Stimulated activated CD4-positive, alpha-beta T cell treated with anti-CD3 and anti-CD28 coated beads, Interleukin-12 subunit alpha, Interleukin-12 subunit beta, amount 100 ng/mL, for 48 hours (primary cell): ENCODE measurements at places on chromosomes 3 and 15.

- DNase-seq = no peak
These were observed 4.0 kb downstream of the B2M start for GRCh38 chr15:44715142-44715796.

DNA sequence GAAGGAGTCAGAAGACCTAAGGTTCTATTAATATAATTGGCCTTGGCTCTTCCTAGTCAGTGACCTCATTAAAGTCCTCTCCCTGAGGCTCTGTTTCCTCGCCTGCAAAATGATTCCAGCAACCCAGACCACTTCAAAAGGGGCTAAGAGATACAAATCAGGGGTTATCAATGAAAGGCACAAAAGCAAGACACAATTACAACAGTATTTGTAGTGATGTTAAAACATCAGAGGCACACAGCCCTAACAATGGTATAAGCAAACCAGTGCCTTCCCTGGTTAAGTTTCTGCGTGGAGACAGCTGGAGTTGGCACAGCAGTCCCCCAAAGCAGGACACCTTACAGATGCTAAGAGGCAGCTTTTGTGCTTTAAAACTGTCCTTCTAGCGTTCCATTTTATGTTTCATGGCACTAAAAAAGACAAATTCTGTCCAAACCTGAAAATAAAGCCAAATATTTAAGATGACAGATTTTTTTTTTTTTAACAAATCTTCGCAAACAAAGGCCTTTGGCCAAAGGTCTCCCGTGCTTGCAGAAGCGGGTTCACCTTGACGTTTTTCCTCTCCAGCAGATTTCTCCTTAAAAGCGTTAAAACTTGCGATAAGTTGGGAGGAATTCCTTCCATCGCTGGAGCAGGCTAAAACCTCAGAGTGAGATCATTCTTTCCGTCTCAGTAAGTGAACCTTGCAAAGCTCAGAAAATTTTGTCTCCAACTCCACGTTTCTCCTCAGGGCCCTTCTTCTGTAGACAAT, 999 bp downstream of the ZNF280D start:
- no peak for DNase-seq

GRCh38 chr3:194137008-194137505, 1.1 kb downstream of the HES1 start:
- DNase-seq = no peak

GRCh38 chr15:89749951-89750559, 994 bp downstream of the MESP1 start:
- no peak for DNase-seq

DNA sequence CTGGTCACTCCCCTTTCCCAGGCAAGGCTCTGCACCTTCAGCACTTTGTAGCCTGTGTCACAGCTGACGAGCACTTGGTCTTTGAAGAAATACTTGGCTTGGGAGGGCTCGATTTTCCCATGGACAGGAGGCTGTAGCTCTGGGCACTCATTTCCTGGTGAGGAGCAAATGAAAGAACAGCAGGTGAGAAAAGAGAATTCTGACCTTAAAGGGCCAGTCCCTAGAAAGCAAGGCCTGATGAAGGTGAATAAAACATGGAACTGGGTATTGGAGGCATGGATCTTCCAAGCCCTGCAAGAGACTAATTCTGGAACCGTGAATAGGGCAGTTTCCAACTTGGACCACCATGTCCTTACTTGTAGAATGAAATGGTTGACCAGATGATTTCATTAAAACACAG, 39.9 kb downstream of the MASP1 start:
- DNase-seq = no peak

- no peak for DNase-seq
These were observed 443.5 kb downstream of the OTOL1 start for GRCh38 chr3:161939918-161940620.

- no peak for DNase-seq
These were observed 2.2 kb downstream of the ALPK3 start for GRCh38 chr15:84819291-84819768.

DNA sequence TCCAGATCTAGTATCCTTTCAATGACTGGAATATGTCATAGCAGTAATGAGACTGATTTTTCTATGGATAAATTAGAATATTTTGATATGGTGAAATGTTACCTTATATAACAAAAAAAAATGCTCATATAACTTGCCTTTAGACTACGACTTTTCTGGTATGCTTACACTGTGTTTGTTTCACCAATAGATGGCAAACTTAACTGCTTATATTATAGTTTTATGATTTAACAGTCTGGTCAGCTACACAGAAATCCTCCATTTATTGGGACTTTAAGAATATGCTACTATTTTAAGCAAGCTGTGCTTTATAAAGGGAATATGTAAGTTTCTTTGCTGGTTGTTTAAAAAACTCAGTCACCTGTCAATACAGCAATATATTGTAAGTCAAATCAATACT, 205.6 kb downstream of the VGLL3 start:
- no peak for DNase-seq

GRCh38 chr3:62632510-62633294, 242.5 kb downstream of the CADPS start:
- no peak for DNase-seq

GRCh38 chr3:32117320-32117719, 10.9 kb downstream of the GPD1L start:
- no peak for DNase-seq

DNA sequence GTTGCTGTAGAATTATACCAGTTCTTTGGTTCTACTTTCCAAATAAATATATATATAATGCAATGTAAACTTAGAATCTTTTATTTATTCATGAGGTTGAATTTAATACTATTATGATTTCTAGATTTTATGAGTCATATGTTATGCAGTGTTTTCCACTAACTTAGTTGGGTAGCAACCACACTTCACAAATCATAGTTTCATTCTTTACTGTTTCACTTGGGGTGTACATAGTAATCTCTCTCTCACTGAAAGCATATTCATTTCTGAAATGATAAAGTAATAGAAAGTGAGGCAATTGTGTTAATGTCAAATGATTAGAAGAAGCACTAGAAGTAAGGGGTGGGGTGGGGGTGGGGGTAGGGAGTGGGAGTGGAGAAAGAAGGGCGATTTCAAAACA, 52.6 kb downstream of the IQCH start:
- no peak for DNase-seq

GRCh38 chr15:51982013-51982769, 10.6 kb upstream of the LEO1 start:
- DNase-seq = peak; percentile 34

GRCh38 chr3:10933805-10934481, 58.6 kb upstream of the SLC6A1 start:
- no peak for DNase-seq

DNA sequence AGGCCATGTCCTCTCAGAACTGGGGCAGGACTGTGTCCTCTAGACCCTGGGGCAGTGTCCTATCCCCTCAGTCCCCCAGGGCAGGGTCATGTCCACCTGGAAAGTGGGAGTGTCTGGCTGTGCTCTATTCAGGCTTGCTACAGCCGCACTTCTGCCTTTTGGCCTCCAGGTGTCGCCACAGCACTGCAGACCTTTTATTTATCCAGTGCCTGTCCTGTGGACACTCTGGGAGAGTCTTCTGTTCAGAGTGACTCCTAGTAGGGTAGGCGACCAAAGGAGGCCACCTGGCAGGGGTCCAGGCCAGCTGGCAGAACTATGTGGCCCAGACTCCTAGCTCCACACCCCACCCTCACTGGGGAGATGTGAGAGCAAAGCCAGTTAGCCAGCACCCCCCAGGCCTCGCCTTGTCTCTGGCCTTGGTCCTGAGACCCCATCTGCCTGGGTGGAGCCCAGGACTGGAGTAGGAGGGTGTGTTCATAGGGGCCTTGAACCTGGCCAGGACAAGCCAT, 3.9 kb downstream of the TMIE start:
- DNase-seq = peak; percentile 65

- DNase-seq = no peak
These were observed 55.2 kb upstream of the GBE1 start for GRCh38 chr3:81816473-81817250.

- no peak for DNase-seq
These were observed 21.3 kb downstream of the LRIG1 start for GRCh38 chr3:66479532-66479947.

DNA sequence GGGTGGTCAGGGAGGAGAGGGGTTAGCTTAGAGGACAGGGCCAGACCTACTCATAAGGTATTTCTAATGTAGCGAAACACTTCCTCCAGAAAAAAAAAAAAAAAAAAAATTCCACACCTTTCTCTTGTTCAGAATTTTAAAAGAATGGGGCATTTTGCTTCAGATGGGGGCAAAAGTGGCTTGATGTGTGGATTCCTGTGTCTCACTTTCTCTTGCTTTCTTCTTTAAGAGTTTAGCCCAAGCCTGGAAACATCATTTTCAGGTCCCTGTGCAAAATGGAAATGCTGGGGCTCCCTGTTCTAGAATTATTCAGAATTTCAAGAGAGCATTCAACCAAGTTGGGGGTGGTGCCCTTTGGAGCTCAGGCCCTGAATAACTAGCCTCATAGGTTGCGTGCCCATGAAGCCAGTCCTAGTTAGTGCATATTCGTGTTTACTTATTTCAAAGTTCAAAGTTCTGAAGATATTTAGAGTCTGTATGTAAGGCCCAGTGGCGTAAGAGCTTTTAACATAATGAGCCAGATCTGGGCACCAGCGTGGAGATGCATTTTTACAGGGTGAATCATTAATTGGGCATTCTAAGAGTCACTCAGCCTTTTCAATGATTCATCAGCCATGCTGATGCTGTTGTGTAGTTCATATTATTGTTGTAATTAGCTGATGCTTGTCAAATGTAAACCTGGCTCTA, 104.5 kb downstream of the RPLP1 start:
- no peak for DNase-seq

DNA sequence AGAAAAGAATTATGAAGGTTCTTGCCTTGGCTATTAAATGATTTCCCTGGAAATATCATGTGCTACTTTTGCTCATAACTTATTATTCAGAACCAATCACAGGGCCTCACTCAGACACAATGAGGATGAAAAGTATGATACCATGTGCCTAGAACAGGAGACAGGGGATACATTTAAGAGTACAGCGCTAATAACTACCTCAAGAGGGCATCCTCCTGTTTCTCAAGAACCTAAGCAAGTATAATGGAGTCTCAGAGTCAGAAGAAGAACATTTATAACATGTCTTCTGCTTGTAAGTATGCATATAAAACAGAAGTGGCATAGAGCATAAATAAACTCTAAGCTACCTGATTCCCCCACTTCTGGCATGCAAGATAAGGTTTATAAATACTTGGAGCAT, 125.4 kb upstream of the MME start:
- DNase-seq = no peak

GRCh38 chr3:39288300-39288808, 8.5 kb upstream of the CX3CR1 start:
- DNase-seq = peak; percentile 80

- no peak for DNase-seq
These were observed 33.6 kb downstream of the MCTP2 start for GRCh38 chr15:94265009-94265408.

GRCh38 chr3:177837951-177838655, 640.8 kb upstream of the TBL1XR1 start:
- no peak for DNase-seq

DNA sequence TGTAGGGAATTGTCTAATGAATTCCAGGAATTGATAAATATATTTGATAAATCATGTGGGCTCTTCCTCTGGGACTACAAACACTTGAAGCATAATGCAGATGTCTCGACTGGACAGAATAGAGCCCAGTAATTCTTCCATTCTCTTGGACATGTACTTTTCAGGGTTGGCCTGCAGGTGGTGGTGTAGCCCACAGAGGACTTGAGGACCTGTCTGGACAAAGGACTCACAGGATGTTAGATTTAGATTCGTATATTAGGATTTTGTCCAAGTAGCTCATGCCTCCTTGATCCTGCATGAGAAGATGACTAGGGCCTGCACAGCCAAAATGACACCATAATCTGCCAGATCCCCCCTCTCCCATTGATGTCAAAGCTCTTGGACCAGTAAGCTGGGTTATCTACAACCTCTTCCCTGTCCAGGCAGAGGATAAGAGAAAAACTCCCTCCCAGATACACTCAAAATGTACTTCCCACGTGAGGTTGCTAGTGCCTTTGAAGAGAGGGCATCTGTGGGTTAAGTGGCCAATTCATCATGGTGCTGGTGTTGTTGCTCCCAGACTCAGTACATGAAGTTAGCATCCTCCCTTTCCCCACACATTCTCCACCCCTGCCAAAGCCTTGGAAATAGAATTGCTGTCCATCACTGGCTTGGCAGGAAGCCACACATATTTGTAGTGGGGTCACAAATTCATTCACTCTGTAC, 88.6 kb upstream of the ZNF280D start:
- DNase-seq = peak; percentile 34

- no peak for DNase-seq
These were observed 314.9 kb downstream of the TLE3 start for GRCh38 chr15:69782809-69783208.

- no peak for DNase-seq
These were observed 8.0 kb downstream of the OR5K3 start for GRCh38 chr3:98398513-98398912.

DNA sequence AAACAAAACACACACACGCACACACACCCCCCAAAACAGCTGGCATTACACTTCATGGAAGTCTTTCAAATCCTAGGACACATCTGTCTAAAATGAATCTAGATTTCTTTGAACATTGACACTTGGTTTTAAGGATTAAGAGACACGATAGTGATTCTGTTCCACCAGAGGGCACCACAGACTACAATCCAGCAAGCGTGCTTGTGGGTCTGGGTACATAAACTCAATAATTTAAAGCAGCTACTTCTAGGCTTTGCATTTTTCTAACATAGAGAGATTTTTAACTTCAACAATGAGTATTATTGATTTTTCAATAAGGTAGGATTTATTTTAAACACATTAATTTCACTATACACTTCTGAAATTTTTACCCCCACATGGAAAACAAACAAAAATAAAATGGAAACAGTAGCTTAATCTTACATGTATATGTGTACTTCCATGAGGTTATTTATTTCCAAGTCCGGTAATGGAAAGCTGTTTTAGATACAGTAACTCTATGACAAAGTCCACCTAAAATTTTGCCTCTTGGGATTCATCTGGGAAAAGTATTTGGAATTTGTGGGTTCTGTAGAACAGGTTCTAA, 564.0 kb upstream of the TGFBR2 start:
- DNase-seq = peak; percentile 29

DNA sequence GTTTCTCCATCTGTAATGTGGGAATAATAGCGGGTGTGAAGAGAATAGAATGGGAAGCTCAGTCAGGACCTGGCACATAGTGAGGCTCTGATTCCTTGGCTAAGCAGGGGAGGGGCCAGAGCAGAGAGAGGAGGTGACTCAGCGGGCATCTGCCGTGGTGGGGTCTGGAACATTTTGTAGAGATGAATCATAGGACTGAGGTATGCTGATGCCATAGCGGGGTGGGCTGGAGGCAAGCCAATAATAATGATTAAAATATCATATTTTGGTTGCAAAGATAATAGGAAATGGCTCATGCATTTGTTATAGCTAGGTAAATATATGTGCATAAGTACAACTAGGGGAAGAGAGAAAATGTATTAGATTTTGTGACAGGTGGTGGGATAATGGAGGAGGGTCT, 11.2 kb downstream of the TGM4 start:
- no peak for DNase-seq

GRCh38 chr3:183695569-183696364, 1.8 kb upstream of the YEATS2 start:
- no peak for DNase-seq

- DNase-seq = no peak
These were observed 202.5 kb downstream of the SATB1 start for GRCh38 chr3:18222686-18223085.
